ENCODE measurements at places on chromosomes 3 and 15. TPM values are rescaled to one million over a fixed set of nuclear protein-coding genes. Genes with fewer than 3 reads are reported as not detected.

Gene GPR156
- 1.1 TPM for total RNA-seq

Gene BNC1
- total RNA-seq = 0.31 TPM

Gene CLEC3B
- 25.7 TPM for total RNA-seq

Gene PRR20G
- total RNA-seq = 0.62 TPM

Gene SCG5
- total RNA-seq = 1.7 TPM

Gene NAALADL2
- total RNA-seq = 1.6 TPM

Gene ADGRG7
- total RNA-seq = not detected

DNA sequence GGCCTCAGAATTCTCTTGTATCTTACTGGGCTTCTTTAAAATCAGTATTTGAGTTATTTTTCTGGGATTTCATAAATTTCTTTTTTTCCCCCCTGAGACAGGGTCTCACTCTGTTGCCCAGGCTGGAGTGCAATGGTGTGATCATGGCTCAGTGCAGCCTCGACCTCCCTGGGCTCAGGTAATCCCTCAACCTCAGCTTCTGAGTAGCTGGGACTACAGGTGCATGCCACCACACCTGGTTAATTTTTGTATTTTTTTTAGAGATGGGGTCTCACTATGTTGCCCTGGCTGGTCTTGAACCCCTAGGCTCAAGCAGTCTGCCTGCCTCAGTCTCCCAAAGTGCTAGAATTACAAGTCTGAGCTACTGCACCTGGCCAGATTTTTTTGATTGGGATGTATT, 43.5 kb downstream of the NCK1 start:
- ATAC-seq = no peak

DNA sequence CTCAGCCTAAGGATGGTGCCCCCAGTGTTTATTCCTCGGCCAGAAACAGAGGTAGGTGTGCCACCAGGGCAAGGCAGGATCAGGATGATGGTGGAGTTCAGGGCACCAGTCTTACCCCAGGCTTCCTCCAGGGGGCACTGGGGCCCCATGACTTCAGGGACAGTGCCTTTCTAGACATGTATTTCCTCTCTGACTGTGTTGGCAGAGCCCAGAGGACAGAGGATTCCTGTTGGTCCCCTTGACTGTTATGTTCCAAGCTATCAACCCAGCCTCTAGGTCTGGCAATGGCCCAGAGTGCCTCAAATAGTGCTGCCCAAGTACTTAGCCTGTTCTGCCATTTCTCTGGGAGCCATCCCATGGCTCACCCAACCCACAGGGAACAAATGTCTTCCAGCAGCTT, 2.8 kb downstream of the HEMK1 start:
- ATAC-seq = no peak

DNA sequence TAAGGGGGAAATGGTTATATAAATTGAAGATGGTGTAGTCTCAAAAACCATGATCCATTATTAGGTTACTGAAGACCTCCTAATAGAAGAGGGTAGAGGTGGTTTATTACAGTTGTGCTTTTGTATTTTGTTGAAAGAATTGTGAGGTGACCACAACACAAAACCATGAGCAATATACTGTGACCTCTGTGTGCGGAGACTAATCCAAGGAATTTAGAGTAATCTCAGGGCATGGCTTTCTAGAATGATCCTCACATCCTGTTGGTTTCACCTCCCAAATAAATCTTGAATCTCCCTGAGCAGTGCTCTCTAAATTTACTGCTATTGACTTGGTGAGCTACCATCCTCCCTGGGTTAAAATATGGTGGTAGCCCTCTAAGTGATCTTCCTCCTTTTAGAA, 52.3 kb downstream of the PTPRG start:
- ATAC-seq = no peak

GRCh38 chr15:89809093-89809786, 5.4 kb downstream of the ANPEP start:
- ATAC-seq = no peak

DNA sequence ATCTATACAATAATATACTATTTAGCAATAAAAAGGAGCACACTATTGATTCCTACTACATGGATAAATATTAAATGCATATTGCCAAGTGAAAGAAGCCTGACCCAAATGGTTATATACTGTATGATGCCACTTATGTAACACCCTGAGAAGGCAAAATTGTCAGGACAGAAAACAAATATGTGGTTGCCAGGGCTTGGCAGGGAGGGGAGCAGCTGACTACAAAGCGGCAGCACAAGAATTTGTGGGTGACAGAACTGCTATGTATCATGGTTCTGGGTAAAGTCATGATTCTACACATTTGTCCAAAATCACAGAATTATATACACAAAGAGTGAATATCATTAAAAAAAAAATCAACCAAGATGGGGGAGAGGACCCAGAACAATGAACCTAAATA, 22.5 kb downstream of the TBC1D2B start:
- no peak for ATAC-seq

- no peak for ATAC-seq
These were observed 475.4 kb downstream of the AGBL1 start for GRCh38 chr15:86555098-86555497.

DNA sequence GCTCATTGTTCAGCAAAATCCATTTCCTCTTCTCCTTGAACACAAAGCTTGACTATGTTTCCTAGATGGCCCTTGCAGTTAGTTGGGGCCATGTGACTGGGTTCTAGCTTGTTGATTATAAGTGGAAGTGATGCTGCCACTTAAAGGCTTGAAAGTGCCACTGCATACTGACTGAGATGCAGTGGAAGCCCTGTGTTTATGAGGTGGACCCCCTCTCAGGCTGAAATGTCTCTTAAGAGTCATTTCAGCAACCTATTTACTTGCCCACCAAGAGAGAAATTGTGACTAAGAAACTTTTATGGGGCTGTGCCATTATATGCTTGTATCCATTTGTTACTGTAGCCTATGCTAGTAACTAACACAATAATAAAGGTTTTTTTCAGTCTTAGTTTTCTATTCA, 8.4 kb upstream of the ANP32A start:
- ATAC-seq = no peak

DNA sequence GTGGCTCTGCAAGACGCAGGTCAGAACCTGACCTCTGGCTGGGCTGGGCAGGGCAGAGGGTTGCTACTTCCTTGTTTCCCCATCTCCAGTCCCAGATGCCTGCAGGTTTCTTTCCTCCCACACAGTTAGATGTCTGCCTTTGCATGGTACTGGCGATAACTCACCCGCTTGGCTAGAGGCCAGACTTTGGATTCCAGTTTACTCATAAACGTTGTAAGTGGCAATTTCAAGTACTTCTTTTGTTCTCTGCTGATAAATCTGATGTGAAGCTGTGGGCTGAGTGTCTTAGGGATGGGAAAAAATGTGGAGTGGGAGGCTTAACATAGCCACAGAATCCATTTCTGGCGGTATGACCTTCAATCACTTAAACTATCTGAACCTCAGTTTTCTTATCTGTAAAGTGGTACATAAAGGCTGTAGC, 194.2 kb downstream of the EBLN2 start:
- no peak for ATAC-seq

DNA sequence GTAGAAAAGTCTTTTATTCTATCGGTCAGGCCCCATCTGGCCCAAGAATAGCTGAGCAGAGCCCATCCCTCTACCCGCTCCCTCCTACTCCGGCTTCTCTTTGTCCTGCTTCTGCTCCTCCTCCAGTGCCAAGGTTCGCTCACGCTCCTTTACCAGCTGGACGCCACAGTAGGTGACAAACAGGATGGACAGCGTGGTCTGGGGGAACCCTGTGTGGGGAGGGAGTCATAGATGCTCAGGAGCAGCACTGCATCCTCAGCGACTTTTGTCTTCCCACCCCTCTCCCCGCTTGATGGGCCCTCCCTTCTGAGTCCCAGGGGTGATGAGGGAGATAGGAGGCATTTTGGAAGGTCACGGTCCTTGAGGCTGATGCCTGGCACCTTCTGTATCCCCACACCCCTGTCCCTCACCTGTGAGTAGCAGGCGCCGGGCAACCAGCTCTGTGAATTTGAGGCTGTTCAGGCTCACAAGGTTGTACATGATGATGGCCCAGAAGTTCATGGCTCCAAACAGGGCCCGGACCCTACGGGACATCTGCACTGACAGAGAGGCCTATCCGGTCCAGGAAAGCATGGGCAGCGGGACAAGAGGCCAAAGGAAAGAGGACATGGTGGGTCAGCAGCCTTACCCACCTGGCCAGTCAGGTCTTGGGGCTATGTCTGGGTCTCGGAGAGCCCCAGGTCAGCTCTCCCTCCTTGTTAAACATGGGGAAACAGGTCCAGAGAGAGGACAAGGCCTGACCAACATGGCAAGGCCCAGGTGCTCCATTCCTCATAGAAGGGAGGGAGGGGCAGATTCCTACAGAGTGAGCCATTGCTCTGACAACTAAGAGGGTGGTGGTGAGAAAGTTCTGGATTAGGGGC, 7.6 kb downstream of the KLHL40 start:
- no peak for ATAC-seq

DNA sequence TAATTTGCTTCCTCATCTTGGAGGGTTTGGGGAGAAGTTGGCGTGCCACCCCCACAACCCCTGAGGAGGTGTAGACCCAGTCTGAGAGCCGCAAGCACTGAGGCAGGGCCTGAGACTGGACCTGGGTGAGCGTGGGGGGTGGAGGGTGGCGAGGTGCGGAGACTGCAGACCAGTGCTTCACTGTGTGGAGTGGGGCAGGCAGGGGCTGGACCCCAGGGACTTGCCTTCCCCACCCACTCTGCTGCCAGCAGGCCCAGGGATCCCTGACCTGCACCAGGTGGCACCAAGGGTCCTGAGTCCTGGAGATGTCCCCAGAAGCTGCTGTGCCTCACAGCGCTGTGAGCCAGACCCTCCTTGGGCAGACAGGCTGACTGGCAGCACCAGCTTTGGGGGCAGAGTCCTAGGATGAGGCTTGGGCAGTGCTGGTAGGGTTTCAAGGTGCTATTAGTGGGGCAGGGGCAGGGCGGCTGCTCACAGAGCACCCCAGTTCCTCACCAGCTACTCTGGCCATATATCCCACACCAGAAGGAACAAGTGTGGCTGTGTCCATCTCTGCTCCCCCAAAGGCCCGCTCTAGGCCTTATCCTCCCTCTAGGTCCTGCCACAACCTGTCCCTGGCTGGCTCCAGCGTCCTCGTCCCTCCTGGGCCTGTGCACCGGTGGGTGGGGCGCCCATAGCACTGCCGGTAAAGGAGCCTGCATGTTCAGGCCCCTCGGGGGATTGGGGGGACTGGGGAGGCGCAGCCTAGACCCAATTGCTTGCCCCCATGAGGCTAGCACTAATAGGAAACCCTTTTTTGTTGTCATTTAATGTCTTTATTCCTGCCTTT, 11.8 kb downstream of the ZBTB47 start:
- no peak for ATAC-seq

- ATAC-seq = no peak
These were observed 4.6 kb downstream of the TMEM108 start for GRCh38 chr3:133042778-133043177.

DNA sequence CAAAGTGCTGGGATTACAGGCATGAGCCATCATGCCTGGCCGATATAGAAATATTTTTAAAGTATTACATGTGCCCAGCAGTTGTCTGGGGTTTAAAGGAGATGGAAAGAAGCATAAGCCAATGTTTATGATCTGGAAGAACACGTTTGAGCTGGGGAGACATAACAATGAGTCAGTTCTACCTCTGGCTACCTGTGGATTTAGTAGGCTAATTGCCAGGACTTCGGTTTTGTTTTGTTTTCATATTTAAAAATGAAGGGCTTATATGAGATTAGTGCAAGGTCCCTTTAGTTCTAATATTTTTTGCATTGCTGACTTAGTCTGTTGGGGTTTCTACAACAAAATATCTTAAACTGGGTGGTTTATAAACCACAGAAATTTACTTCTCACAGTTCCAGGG, 22.9 kb upstream of the TNFSF10 start:
- no peak for ATAC-seq

GRCh38 chr3:147397875-147398812, 8.2 kb downstream of the ZIC4 start:
- ATAC-seq = no peak

GRCh38 chr15:96891046-96891445, 560.5 kb downstream of the NR2F2 start:
- no peak for ATAC-seq

- ATAC-seq = no peak
These were observed 12.9 kb downstream of the OR5AC2 start for GRCh38 chr3:98099848-98100247.

DNA sequence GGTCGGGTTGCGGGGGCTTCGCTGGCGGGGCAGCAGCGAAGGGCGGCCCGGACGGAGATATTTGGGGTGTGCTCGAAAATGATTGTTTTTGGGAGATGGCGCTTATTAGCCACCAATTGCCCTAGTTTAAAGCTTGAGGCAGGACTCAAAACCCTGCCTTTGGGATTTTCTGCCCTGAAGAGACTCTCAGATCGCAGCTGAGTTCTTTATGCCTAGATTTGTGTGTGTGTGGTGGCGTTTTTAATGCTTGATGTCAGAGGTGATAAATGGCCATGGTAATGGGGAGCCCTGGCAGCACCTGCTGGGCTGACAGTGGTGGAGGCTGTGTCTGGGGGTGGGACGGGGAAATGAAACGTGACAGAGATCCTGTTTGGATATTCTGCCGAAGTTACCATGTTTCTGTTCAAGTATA, 604 bp downstream of the KCTD6 start:
- no peak for ATAC-seq

- ATAC-seq = no peak
These were observed 202.1 kb downstream of the GREM1 start for GRCh38 chr15:32919749-32920414.

GRCh38 chr15:70704166-70704565, 59.2 kb downstream of the UACA start:
- no peak for ATAC-seq

DNA sequence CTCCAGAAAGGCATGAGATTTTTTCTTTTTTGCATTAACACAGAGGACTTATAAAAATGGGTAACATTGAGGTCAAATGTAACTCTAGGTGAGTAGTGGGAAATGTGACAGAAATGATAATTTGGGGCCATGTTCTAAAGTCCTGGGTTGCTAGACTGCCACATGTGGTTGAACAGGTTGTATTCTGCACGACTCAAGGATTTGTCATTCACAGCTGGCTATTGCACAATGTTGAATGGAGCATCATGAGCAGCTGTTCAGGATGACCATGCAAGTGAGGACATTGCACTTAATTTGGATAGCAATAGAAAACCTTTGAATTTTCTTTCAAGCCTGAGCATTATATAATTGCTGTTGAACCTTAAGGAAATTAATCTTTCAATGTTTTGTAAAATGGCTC, 396.6 kb downstream of the NAALADL2 start:
- peak; percentile 36 for ATAC-seq

DNA sequence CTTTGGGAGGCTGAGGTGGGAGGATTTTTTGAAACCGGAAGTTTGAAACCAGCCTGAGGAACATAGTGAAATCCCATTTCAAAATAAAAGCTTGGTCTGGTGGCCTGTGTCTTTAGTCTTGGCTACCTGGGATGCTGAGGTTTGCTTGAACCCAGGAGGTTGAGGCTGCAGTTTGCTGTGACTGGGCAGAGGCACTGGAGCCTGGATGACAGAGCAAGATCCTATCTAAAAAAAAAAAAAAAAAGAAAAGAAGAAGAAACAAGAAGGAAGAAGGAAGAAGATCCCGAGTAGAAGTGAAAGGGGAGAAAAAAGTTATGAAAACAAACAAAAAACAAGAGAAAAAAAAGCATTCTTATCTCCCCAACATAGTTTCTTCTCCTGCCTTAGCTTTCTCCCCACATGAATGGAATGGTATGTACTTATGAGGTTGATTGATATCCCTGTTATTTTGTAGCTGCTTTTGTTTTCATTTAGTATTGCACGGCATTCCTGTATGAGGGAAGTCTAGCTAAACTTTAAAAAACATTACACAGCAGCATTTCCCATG, 42.4 kb downstream of the TMEM40 start:
- ATAC-seq = no peak

- no peak for ATAC-seq
These were observed 8.9 kb upstream of the POLR2M start for GRCh38 chr15:57697588-57697987.

Data from motor neuron (in vitro differentiated cells).